Activated T-helper 1 cell treated with anti-CD3 and anti-CD28 coated beads, Interleukin-2, amount 50 U/mL, for 16 hours (primary cell): ENCODE measurements at places on chromosomes 2 and 18.

DNA sequence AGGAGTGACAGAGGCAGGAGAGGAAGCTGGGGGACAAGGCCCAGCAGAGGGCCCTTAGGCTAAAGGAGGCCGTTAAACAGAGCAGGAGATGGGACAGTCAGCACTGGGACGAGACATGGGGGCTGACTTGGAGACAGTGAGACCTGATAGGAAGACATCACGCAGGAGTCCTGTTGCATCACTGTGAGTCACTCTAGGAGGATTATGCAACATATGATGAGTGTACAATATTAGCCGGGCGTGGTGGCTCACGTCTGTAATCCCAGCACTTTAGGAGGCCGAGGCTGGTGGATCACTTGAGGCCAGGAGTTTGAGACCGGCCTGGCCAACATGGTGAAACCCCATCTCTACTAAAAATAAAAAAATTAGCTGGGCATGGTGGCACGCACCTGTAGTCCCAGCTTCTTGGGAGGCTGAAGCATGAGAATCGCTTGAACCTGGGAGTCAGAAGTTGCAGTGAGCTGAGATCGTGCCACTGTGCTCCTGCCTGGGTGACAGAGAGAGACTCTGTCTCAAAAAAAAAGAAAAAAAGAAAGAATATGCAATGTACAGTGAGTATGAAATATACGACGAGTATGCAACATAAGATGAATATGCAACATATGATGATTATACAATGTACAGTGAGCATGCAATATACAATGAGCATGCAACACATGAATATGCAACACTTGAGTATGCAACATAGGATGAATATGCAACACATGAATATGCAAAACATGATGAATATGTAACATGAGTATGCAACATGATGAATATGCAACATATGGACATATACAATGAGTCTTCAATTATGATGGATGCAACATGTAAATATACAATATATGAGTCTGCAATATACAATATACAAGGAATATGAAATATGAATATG is 83.3 kb upstream of the ID2 start:
- no peak for DNase-seq

GRCh38 chr2:64139956-64140355 is 4.3 kb downstream of the PELI1 start:
- no peak for DNase-seq

DNA sequence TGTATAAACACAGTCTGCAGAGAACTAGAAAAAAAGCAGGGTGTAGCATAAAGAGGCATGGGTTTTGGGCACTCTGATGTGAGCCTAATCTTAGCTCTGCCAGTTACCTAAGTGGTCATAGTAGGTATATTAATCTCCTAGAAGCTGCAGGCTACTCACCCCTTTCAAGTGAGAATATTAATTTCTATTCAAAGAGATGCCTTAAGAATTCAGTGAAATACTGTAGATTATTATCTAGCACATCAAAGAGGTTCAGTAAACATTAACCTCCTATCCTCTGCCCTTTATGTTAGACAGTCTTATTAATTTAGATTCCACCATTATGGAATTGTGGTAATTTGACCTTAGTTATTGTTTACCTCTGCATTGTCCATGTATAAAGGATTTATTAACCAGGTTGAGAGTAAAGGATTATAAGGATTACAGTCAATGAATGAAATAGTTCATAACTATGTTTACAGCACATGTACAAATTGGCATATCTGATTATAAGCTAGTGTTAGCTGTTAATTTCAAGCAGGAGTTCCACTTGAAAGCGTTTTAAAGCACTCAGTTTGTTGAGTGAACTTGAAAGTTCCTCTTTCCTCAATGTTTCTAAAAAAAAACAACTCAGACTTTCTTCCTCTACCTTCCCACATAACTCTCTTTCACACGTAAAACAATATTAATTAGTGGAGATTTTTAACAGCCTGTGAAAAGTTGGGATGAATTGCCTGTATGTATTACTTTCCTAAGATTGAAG is 150.6 kb upstream of the EPC2 start:
- no peak for DNase-seq

- DNase-seq: no peak
Observed at GRCh38 chr18:24536326-24536725, 75.9 kb downstream of the HRH4 start.

DNA sequence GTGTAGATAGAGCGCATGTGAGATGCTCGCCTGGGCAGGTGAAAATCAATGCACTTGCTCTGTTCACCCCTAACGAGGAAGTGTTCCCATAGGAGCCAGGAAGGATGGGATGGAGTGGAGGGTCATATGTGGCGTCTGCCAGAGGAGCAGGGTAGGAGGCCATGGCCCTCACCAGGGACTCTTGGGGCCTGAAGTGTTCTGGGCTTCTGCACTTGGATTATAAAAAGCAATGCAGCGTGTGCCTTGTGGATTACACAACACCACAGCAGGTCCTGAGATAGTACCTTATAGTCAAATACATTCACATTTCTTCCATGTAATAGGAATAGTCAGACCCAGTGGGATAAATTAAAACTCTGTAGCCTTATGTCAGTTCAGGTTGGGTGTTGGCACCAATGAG is 100.1 kb downstream of the CABLES1 start:
- DNase-seq: no peak

DNA sequence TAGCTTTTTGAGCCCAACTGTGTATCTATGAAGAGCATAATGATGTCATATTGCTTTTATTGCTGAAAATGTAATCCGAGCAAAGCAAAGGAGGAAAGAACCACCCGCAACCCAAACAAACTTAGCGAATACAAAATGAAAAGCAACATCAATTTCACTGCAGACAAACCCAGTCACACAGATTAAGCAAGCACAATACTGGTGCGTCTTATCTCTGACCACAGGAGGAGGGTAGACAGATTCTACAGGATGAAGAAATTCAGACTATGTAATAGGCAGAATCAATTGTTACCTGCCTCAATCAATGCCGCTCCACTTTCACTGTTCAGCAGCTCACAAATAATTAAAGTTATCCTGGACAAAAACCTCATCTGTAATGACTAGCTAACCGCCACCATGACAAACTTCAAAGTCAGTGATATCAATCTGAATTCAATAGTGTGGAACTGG is 115.5 kb upstream of the SP3 start:
- DNase-seq: no peak

- DNase-seq: no peak
Observed at GRCh38 chr2:109387221-109387735, 226.5 kb downstream of the SEPTIN10 start.

DNA sequence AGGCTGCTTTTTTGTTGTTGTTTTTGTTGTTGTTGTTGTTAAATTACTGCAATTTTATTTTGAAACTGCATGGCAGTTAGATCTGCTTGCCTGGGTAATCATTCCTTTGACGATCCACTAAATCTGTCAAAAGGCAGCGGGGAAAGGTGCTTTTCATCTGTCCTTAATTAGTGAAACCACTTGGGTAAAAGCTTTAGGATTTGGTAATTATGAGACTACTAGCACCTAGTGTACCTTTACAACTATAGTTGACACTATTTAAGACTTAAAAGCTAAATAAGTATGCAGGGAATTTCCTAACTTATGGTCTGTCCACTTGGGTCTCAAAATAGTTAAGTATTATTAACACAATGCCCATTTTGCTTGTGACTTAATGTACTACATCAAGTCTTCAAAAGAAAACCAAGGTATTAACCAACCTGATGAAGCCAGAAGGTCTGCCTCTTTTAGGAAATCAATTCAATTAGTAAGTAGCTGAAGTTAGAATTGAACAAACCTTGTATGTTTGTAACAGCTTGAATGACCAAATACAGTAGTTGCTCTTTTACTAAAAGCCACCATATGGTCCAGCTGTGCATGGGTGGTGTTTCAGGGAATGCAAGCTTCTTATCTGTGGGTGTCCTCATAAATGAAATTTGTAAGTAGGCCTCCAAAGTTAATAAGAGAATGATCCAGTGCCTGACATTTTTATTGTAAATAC is 44.8 kb downstream of the NAB1 start:
- no peak for DNase-seq

- DNase-seq: no peak
Observed at GRCh38 chr2:196288006-196288538, 116.7 kb upstream of the STK17B start.

DNA sequence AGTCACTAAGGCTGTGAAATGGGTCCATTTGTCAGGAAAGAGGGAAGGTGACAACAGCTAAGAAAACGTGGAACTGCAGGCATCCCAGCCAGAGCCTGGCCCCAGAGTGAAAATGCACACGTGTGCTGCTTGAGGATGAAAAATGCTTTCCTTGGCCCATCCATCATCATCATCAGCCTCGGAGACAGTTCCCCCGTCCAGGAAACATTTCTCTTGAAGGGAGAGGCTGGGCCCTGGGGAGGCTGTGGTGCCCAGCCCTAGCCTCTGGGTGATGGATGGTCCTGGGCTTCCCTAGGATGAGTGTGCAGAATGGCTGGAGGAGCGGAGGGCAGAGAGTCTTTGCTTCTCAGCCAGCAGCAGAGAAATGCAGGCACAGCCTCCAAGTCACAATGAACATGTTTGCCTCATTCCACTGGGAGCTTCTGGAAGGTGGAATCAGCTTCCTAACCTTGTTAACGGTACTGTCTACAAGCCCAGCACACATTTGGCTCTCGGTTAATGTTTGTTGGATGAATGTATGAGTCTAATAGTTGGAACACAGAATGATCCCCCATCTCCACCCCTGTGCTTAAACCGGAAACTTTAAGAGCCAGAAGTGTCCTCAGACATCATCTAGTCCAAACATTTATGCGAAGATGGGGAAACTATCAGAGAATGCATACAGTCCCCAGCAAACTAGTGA is 164.0 kb downstream of the RDH14 start:
- no peak for DNase-seq

DNA sequence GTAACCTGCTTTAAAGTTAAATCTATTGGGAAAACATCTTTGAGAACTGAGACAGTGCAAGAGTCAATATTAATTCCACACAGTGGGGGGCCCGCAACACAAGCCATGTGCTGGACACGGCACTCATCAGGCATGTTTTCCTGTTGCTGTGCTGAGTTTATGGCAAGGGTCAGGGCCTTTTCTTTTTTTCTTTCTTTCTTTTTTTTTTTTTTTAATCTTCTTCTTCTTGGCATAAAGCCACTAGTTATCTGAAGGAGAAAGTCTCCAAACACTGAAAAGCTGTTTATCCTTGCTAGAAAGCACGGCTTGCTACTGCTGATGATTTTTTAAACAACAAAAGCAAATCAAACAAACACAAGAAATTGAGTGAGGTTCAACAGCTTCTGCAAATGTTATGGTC is 252.1 kb downstream of the ZNF521 start:
- DNase-seq: no peak

GRCh38 chr2:182763311-182763912 is 47.4 kb downstream of the DNAJC10 start:
- DNase-seq: no peak

DNA sequence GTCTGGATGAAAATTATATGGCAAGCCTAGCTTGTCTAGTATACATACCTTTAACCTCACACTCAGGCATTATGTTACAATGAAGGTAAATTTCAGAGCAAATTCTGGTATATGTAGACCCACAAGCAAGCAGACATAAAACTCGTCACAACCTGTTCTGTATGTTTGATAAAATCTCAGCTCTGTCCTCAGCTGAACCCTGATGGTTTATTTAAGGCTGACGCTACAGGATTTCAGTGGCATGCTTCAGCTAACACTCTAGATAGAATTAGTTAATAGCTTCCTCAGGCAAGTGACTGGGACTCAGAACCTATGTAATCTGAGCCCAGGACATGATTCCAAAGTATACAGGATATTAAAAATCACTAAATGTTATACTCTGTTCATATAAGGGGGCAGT is 68.2 kb upstream of the MC2R start:
- DNase-seq: no peak

DNA sequence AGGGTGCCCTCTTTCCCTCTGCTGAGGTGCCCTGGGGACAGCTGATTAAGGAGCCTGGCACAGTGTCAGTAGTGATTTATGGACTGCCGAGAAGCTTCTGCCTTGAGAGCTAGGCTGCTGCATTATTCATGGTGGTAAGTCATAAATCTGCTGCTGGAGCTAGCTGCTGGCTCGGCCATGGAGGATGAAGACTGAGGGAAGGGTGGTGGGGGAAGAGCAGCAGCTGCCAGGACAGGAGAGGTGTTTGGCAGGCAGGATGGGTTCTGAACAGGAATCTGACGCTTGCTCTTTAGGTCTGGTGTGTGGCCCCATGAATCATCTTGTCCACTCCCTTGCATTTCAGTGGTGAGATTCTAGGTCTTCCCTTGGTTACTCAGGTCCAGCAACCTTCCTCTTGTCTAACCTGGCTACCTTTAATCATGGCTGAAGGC is 296.3 kb downstream of the DYSF start:
- no peak for DNase-seq

- DNase-seq: no peak
Observed at GRCh38 chr2:3959372-3959771, 256.0 kb downstream of the DCDC2C start.

- no peak for DNase-seq
Observed at GRCh38 chr2:233290051-233290845, 17.4 kb upstream of the SAG start.

GRCh38 chr2:62964671-62965070 is 86.0 kb upstream of the OTX1 start:
- no peak for DNase-seq

GRCh38 chr2:232088771-232089170 is 127.3 kb downstream of the DIS3L2 start:
- no peak for DNase-seq

DNA sequence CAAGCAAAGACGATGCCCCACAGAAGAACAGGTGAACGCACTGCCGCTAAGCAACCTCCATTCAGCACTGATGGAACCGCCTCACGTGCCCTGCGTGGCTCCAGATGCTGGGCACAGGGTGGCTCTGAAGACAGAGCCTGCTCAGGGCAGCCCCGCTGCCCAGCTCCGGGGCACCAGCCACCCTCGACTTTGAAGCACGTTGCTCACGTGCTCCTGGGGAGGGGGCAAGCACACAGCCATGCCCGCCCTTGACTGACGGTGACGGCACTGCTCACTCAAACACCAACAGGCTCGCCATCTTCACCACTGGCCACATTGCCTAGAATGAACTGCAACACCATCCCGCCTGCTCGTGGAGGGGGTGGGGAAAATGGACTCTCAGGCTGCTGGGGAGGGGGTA is 251.3 kb downstream of the HDAC4 start:
- DNase-seq: no peak

GRCh38 chr2:186590350-186590758 is 498 bp downstream of the ITGAV start:
- no peak for DNase-seq

DNA sequence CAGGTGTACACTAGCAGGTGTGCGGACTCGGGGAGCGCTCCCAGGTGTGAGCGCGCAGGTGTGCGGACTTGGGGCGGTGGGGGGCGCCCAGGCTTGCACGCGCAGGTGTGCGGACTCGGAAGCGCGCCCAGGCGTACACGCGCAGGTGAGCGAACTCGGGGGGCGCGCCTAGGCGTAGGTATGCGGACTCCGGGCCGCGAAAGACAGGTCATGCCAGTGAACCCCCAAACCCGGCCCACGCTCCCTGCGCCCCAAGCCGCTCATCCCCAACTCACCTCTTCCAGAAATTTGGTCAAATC is 342 bp downstream of the CYB5A start:
- DNase-seq: no peak

- DNase-seq: no peak
Observed at GRCh38 chr2:138572318-138572717, 70.7 kb downstream of the SPOPL start.
